ENCODE measurements at places on chromosomes 2 and 18.

DNA sequence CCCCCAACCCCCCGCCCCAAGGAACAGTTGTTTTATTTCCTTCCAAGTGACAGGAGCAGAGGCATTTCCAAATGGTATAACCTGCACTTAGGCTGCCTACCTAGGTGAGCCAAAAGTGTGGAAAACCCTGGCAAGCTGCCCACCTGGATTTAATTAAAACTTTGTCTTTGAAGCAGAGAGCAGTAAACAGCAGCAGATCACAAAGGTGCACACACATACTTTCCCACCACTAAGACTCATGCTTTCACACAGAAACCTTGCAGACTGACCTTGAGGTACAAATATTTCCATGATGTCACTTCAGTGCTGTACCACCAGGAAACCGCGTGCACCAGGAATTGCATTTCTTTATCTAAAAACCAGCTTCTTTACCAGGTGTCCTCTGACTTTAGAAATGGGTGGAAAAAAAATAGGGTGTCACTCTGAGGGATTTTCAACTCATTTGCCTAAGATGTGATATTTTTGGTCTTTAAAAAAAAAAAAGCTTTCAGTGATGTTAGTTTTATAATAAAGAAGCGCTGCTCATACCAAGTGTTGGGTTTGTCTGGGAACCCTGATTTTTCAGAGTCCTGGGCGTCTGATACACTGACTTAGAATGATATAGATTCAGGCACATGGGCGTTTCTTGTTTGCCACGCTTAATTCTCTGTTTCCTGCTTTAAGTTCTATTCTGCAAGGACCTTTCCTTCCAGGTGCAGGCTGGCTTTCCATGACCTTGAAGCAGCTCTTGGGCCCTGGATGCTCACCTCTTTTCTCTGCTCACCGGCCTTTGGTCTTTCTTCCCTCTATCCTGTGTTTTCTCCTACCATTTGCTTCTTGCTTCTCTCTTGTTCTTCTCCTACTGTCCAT, 70.7 kb upstream of the BCL2L11 start:
- no peak for DNase-seq

GRCh38 chr18:13112982-13113381, 105.6 kb upstream of the LDLRAD4 start:
- no peak for DNase-seq

GRCh38 chr2:168529900-168530561, 74.0 kb downstream of the CERS6 start:
- no peak for DNase-seq

DNA sequence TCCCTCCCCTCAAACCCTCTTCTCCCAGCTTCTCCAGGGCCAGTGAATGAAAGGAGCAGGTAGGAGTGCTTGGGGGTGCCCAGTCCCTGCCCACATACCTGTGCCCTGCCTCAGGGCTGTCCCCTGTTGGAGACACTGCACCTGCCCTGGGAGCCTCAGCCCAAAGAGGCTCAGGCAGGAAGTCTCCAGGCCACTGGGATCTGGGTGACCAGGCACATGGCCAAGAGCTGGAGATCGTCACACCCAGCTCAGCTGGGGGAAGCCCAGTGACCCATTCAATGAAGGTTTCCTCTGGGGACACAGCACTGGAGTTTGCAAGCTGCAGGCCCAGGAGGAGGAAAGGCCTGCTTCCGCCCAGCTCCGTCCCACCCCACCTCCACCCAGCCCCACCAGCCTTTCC, 156.4 kb downstream of the ZFP36L2 start:
- DNase-seq, result no peak

GRCh38 chr2:121513597-121514333, 16.9 kb upstream of the RNU4ATAC start:
- DNase-seq, result no peak

- no peak for DNase-seq
Measured at GRCh38 chr2:197054437-197054836, 127.9 kb upstream of the PGAP1 start.

- DNase-seq, result no peak
Measured at GRCh38 chr2:96649342-96649741, 6.8 kb downstream of the FER1L5 start.

DNA sequence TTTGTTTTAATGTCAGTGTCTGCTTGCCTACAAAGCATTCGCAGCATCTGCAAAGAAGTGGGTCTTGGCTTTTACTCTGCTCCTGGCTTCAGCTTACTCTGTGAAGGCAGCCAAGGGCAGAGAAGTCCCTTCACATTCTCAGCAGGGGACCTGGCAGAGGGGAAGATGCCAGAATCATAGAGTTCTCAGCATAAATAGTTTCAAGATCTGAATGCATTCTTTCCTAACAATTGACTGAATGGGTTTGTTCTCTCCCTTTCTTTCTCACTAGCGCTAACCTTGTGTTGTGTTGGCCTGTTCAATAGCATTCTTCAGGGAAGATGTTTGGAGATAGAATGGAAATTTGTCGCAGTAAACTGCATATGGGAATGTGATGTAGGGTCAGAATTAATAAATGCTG, 106.9 kb downstream of the FARSB start:
- DNase-seq, result no peak

All from activated naive CD8-positive, alpha-beta T cell treated with anti-CD3 and anti-CD28 coated beads, Interleukin-2, amount 50 U/mL, for 24 hours (primary cell).